ENCODE measurements at places on chromosomes 5 and 9.

GRCh38 chr9:89149726-89150125, 28.9 kb downstream of the SHC3 start:
- H3K4me1 ChIP-seq, result no peaks in the 10 kb centered on the region
- no peak overlapping the region for H3K4me3 ChIP-seq
- DNase-seq, result no peak
- H3K27me3 ChIP-seq, result no peaks in the 10 kb centered on the region
- H3K27ac ChIP-seq, result no peak overlapping the region

DNA sequence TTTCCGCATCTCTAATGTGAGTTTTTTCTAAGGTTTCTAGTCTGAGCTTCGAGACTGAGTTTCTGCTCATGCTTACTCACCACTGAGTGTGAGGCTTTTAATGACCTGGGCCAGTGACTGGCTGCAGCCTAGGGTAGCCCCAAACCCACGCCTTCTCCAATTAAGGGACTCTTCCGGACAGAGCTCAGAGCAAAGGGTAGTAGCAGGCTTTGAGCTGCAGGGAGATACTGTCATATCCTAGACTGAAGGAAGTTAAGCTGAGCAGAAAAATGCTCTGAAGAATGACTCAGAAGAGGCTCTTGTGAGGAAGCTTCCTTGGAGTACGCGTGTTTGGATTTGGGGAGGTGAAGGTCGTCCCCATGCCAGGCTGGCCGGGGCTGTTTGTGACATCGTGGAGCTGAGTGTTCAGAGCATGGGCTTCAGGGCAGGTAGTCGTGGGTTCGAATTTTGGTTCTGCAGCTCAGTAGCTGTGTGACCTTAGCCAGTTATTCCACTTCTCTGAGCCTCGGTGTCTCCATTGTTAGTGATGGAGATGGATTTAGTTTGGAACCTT, 3.5 kb downstream of the USP20 start:
- no peak overlapping the region for H3K4me3 ChIP-seq
- DNase-seq, result no peak
- no peaks in the 10 kb centered on the region for H3K27me3 ChIP-seq
- peaks cover 2% of the 10 kb centered on the region for H3K36me3 ChIP-seq
- H3K4me1 ChIP-seq, result peaks cover 23% of the 10 kb centered on the region
- H3K27ac ChIP-seq, result no peak overlapping the region

DNA sequence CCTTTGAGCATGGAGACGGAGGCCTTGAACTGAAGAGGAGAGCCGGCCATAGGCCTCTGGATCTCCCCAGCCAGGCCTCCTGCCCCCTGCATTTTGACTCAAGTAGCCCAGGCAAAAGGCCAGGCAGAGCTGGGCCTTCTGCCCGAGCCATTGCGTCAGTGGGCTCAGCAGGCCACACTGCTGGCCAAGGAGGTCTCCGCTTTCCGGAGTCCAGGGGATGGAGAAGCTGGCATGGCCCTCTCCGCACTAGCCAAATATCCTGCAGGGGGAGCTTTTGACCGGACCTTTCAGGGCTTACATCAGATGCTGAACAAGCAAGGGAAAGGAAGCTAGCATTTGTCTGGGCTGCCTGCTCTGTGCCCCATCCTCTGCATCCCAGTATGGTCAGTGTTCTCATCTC, 386.8 kb downstream of the TRIM36 start:
- no peak overlapping the region for H3K27ac ChIP-seq
- no peaks in the 10 kb centered on the region for H3K4me1 ChIP-seq
- no peaks in the 10 kb centered on the region for H3K36me3 ChIP-seq
- peaks cover 4% of the 10 kb centered on the region for H3K27me3 ChIP-seq
- peak; percentile 15 for DNase-seq

GRCh38 chr9:76297721-76298239, 96.4 kb downstream of the RFK start:
- peak overlapping the region; percentile 31 for H3K4me3 ChIP-seq
- no peaks in the 10 kb centered on the region for H3K27me3 ChIP-seq
- DNase-seq, result peak; percentile 36
- peak overlapping the region; percentile 60 for H3K27ac ChIP-seq
- H3K4me1 ChIP-seq, result no peaks in the 10 kb centered on the region

DNA sequence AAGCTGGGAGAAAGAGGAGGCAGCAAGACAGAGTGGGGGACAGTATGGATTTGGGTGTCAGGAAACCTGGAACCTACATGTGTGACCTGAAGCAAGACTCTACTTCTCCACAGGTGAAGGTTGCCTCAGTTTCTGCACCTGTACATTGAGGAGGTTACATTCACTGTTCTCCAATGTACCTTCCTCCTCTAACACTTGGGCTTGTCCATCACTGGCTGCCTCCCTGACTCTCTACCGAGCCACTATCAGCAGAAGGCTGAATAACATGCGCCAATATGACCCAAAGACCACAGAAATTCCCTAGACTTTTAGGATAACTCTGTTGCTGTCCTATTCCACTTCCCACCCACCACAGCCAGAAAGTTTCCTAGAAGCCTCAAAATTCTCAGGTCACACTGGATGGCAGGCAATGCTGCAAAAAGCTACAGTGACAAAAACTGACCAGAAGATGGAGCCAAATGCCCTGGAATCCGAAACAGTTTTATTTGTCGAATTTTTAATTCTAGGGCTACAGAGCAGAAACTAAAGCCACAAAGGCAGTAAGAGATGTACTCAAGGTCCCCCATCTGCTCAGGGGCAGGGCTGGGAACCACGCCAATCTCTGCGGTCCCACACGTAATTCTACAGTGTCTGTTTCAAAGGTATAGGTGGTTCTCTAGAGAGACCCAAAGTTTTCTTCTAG, 64.4 kb downstream of the FAM114A2 start:
- H3K4me3 ChIP-seq, result no peak overlapping the region
- H3K27me3 ChIP-seq, result no peaks in the 10 kb centered on the region
- H3K27ac ChIP-seq, result no peak overlapping the region
- no peak for DNase-seq

DNA sequence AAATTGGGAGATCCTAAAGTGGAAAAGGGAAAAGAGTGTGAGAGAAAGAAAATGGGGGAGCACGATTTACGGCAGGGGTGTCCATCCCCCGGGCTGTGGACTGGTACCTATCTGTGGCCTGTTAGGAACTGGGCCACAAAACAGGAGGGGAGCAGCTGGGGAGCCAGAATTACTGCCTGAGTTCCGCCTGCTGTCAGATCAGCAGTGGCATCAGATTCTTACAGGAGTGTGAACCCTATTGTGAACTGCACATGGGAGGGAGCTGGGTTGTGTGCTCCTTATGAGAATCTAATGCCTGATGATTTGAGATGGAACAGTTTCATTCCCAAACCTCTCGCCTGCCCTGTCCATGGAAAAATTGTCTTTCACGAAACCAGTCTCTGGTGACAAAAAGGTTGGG, 108.3 kb upstream of the ADAMTSL1 start:
- no peak overlapping the region for H3K27ac ChIP-seq
- H3K27me3 ChIP-seq, result no peaks in the 10 kb centered on the region
- DNase-seq, result no peak
- no peaks in the 10 kb centered on the region for H3K36me3 ChIP-seq
- H3K4me1 ChIP-seq, result peaks cover 3% of the 10 kb centered on the region
- H3K4me3 ChIP-seq, result no peak overlapping the region

DNA sequence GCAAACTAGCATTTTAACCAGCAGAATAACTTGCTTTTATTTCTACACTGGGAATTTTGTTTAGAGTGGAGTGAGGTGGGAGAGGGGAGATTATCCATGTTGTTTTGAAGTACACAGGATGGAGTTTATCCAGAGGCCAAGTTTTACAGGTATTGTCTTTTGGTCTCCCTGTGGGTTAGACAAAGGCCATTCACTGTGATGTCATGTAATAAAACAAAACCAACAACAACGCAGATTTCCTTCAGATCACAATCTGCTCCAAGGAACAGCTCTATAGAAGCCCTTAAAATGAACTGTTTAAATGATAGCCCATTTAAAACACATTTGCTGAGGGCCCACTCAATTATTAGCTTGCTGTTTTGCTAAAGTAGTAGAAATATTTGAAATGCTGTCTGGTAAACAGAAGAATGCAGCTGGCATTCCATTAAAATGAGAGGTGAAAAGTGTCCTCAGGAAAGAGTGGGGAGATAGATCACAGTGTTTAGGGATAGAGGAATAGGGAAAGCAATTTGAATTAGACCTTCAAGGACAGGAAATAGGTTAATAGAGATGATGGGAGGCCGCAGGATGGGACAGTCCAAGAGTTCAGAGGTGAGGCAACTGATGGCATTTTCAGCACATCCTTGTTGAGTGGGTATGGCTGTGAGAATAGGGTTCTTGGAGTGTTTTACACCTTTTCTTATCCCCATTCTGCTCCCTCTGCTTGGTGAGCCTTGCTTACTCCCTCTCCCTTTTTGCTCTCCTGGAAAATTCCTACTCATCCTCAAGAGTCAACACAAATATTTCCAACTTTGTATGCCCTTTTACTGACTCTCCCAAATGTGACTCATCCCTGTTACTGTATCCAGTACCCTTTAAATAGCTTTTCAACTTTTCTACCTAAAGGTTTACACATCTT, 140.1 kb upstream of the NR3C1 start:
- H3K36me3 ChIP-seq, result no peaks in the 10 kb centered on the region
- no peak overlapping the region for H3K27ac ChIP-seq
- H3K4me3 ChIP-seq, result no peak overlapping the region
- H3K4me1 ChIP-seq, result peaks cover 8% of the 10 kb centered on the region

- no peak for DNase-seq
- no peaks in the 10 kb centered on the region for H3K27me3 ChIP-seq
- H3K36me3 ChIP-seq, result no peaks in the 10 kb centered on the region
- H3K27ac ChIP-seq, result no peak overlapping the region
- peaks cover 2% of the 10 kb centered on the region for H3K4me1 ChIP-seq
- no peak overlapping the region for H3K4me3 ChIP-seq
Measured at GRCh38 chr9:12784461-12785259, 9.8 kb downstream of the LURAP1L start.

GRCh38 chr5:126947146-126948010, 83.0 kb downstream of the MARCHF3 start:
- no peaks in the 10 kb centered on the region for H3K36me3 ChIP-seq
- no peak for DNase-seq
- no peaks in the 10 kb centered on the region for H3K27me3 ChIP-seq

GRCh38 chr9:126330536-126330935, 3.9 kb downstream of the MVB12B start:
- H3K27ac ChIP-seq, result no peak overlapping the region
- H3K4me3 ChIP-seq, result no peak overlapping the region
- no peaks in the 10 kb centered on the region for H3K27me3 ChIP-seq
- H3K36me3 ChIP-seq, result no peaks in the 10 kb centered on the region

- no peak for DNase-seq
- no peaks in the 10 kb centered on the region for H3K36me3 ChIP-seq
- H3K27ac ChIP-seq, result no peak overlapping the region
- peaks cover 18% of the 10 kb centered on the region for H3K4me1 ChIP-seq
- H3K27me3 ChIP-seq, result no peaks in the 10 kb centered on the region
Measured at GRCh38 chr9:125468646-125469045, 207.0 kb downstream of the GAPVD1 start.

GRCh38 chr5:172668594-172669071, 27.6 kb downstream of the NEURL1B start:
- peak overlapping the region; percentile 23 for H3K27ac ChIP-seq
- H3K4me3 ChIP-seq, result no peak overlapping the region
- H3K27me3 ChIP-seq, result no peaks in the 10 kb centered on the region
- peaks cover 2% of the 10 kb centered on the region for H3K4me1 ChIP-seq

DNA sequence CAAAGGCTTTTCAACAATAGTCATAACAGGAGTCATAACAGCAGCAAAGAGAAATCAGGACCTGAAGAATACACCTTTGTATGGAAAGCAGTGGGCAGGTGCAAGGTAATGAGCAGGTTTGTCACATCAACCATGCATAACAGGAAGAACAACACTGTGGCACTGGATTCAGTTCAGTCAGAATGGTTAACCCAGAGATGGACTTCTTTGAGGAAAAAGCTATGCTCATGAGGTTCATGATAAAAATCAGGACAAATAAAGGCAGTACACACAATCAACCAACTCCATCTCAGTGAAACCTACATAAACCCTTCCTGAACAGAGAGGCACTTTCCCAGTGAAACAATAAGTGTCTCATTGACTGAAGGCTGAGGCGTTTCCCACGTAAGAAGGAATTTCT, 27.0 kb downstream of the ABITRAM start:
- H3K36me3 ChIP-seq, result peaks cover 31% of the 10 kb centered on the region
- DNase-seq, result no peak
- H3K4me1 ChIP-seq, result peaks cover 22% of the 10 kb centered on the region
- H3K4me3 ChIP-seq, result no peak overlapping the region

GRCh38 chr5:122972877-122973276, 63.6 kb downstream of the PPIC start:
- no peak overlapping the region for H3K27ac ChIP-seq
- no peaks in the 10 kb centered on the region for H3K36me3 ChIP-seq
- H3K4me1 ChIP-seq, result no peaks in the 10 kb centered on the region

- H3K27ac ChIP-seq, result no peak overlapping the region
- no peak overlapping the region for H3K4me3 ChIP-seq
- no peaks in the 10 kb centered on the region for H3K27me3 ChIP-seq
Measured at GRCh38 chr9:133225171-133226011, 16.3 kb upstream of the OBP2B start.

DNA sequence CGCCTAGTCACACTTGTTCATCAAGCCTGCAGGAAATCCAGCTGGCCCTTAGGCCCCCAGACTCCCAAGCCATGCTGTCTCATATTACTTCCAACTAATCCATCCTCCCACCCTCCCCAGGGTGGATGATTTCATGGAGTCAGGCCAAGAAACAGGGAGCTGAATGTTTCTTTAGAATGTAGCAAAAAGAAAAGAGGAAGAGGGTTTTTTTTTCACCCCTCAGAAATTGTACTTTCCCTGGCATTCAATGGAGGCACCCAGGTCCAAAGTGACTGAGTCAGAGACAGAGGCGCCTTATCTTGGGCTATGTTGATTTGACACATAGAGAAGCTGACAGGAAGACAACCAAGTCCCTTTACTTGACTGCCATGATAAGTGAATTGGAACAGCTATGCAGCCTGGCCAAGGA, 260.2 kb upstream of the NR4A3 start:
- peak; percentile 38 for DNase-seq
- H3K27ac ChIP-seq, result peak overlapping the region; percentile 32
- no peaks in the 10 kb centered on the region for H3K27me3 ChIP-seq
- H3K4me3 ChIP-seq, result no peak overlapping the region
- peaks cover 16% of the 10 kb centered on the region for H3K4me1 ChIP-seq

GRCh38 chr5:106818552-106818951, 852.2 kb downstream of the EFNA5 start:
- DNase-seq, result no peak
- H3K36me3 ChIP-seq, result no peaks in the 10 kb centered on the region
- no peaks in the 10 kb centered on the region for H3K27me3 ChIP-seq
- no peaks in the 10 kb centered on the region for H3K4me1 ChIP-seq

DNA sequence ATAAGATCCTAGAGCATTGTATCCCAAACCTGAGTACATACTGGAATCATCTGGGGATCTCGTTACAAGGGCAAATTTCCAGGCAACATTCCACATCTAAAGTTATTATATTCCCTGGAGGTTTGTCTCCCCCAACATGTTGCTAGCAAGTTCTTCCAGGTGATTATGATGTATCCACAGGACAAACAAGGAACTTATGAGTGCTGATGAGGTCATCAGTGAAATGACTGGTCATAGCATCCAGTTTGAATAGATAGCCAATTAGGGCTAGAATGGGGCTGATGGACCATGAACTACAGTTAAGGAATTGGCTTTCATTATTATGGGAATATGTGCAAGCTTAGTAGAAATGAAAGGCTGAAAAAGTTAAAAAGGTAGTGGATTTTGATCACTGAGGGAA, 115.2 kb downstream of the CWC27 start:
- no peaks in the 10 kb centered on the region for H3K4me1 ChIP-seq
- no peak for DNase-seq
- H3K4me3 ChIP-seq, result no peak overlapping the region
- H3K36me3 ChIP-seq, result no peaks in the 10 kb centered on the region

Data from heart left ventricle (tissue), 16 donors.